T-cell (primary cell): ENCODE measurements at places on chromosomes 5 and 9. TPM values are rescaled to one million over a fixed set of nuclear protein-coding genes. Genes with fewer than 3 reads are reported as not detected.

LRRC14B gene
- not detected for total RNA-seq

GRCh38 chr5:16392718-16393117 is 72.9 kb downstream of the ZNF622 start:
- H3K27me3 ChIP-seq = no peaks in the 10 kb centered on the region
- no peak overlapping the region for H3K4me3 ChIP-seq
- no peak overlapping the region for H3K27ac ChIP-seq
- H3K36me3 ChIP-seq = no peaks in the 10 kb centered on the region

- H3K27ac ChIP-seq = no peak overlapping the region
- no peak for DNase-seq
- peaks cover 20% of the 10 kb centered on the region for H3K36me3 ChIP-seq
- peaks cover 1% of the 10 kb centered on the region for H3K4me1 ChIP-seq
These were observed 23.4 kb downstream of the SFXN1 start for GRCh38 chr5:175501759-175502158.

- peaks cover 66% of the 10 kb centered on the region for H3K36me3 ChIP-seq
- no peaks in the 10 kb centered on the region for H3K27me3 ChIP-seq
- H3K4me1 ChIP-seq = no peaks in the 10 kb centered on the region
- H3K27ac ChIP-seq = no peak overlapping the region
- no peak for DNase-seq
- H3K4me3 ChIP-seq = no peak overlapping the region
These were observed 38.0 kb downstream of the HABP4 start for GRCh38 chr9:96487949-96488348.

DNA sequence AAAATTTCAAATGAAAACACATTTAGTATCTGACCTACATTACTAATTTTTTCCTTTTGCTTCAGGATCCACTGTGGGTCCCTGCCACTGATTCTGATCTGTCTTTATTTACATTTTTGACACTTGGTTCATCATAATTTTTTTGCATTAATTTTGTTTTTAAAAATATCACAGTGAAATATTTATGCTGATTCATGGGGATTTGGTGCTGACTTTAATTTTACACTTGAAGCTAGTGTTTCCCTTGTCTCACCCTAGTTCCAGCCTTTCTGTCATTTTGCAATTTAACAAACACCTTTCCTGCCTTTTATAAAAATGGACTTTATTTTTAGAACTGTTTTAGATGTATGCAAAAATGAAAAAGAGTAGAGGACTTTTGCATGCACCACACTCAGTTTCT is 111.9 kb upstream of the MARCHF11 start:
- H3K4me3 ChIP-seq = no peak overlapping the region
- DNase-seq = no peak
- H3K36me3 ChIP-seq = no peaks in the 10 kb centered on the region
- no peak overlapping the region for H3K27ac ChIP-seq
- no peaks in the 10 kb centered on the region for H3K27me3 ChIP-seq
